Stimulated activated CD4-positive, alpha-beta T cell treated with anti-CD3 and anti-CD28 coated beads, Interleukin-12 subunit alpha, Interleukin-12 subunit beta, amount 100 ng/mL, for 48 hours (primary cell): ENCODE measurements at places on chromosomes 3 and 15.

DNA sequence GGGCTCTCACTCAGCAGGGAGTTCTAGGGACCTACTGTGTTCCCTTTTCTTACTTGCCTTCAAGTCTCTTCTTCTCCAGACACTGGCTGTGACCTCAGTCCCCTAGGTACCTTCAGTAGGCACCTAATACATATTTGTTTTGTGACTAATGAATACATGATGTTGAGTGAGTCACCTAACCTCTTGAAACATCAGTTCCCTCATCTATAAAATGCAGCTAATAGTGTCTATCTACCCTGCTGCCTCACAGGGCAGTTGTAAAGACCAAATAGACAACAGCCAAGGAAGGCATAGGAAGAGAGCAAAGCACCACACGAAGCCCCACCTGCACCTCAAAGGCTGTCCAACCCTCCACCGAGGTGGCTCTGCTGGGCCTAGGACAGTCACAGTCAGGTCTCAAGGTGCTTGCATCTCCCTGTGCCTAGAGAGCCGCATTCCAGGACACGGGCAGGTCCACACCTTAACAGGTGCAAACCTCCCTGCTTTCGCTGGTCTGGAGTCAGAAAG, 29.1 kb downstream of the DAPK2 start:
- no peak for DNase-seq

- DNase-seq = no peak
These were observed 4.3 kb downstream of the TBC1D2B start for GRCh38 chr15:78073046-78073787.

- DNase-seq = no peak
These were observed 51.8 kb downstream of the CHD2 start for GRCh38 chr15:92951800-92952457.

GRCh38 chr15:33059184-33059583, 135.3 kb downstream of the FMN1 start:
- DNase-seq = no peak

- no peak for DNase-seq
These were observed 177.0 kb downstream of the PDCD6IP start for GRCh38 chr3:33975463-33975862.

GRCh38 chr3:73569246-73569760, 55.4 kb downstream of the PDZRN3 start:
- no peak for DNase-seq

DNA sequence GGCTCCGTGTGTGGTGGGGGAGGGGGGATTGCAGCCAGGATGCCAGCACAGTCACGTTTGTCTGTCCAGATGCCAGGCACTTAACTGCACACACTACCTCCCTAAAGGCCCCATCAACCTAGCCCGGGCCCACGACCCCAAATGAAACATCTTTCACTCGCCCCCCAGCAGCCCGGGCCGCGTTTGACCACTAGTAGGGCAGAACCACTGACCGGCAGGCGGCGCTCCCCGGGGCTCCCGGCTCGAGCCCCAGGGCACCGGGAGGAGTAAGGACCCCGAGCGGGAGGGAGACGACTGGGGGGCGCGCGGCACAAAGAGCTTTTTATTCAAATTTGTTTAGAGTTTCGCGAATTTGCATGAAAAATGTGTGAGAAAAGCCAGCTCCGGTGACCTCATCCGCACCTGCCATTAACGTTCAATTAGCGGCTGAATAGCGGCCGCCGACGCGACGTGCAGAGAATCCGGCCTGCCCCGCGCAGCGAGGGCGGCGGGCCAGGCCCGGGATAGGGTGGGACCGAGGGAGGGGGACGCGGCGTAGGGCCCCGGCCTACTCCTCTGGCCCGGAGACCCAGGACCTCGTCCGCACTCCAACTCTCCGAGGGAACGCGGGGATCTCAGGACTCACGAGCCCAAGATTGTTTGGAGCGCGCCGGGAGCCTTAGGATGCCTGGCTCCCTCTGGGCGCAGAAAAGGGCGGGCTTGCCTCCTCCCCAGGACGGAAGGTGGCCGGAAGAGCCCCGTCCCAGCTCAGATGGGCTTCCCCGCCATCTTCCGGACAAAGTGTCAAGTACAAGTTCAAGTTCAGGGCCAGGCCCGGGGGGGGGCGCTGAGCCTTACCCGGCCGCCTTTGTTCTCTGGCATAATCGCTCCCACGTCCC, 64.9 kb upstream of the POLG start:
- DNase-seq = no peak

DNA sequence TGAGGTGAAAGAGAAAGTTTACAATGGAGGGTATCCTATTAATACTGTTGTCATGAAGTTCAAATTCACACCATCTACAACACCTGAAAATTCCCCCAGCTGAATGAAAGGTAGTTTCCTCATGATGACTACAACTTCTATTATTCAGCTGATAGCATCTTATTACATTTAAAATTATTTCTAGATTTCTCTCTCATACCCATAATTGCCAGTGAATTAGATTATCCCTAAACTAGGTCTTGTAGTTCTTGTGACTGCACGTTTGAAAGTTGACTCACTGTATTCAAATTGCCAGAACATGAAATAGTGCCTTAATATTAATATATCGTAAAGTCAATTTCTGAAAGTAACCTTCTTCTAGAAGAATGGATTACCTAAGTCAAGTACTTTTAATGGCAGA, 82.4 kb downstream of the FBXL22 start:
- DNase-seq = no peak
